Stromal cell of bone marrow (primary cell): ENCODE measurements at places on chromosomes 4 and X.

DNA sequence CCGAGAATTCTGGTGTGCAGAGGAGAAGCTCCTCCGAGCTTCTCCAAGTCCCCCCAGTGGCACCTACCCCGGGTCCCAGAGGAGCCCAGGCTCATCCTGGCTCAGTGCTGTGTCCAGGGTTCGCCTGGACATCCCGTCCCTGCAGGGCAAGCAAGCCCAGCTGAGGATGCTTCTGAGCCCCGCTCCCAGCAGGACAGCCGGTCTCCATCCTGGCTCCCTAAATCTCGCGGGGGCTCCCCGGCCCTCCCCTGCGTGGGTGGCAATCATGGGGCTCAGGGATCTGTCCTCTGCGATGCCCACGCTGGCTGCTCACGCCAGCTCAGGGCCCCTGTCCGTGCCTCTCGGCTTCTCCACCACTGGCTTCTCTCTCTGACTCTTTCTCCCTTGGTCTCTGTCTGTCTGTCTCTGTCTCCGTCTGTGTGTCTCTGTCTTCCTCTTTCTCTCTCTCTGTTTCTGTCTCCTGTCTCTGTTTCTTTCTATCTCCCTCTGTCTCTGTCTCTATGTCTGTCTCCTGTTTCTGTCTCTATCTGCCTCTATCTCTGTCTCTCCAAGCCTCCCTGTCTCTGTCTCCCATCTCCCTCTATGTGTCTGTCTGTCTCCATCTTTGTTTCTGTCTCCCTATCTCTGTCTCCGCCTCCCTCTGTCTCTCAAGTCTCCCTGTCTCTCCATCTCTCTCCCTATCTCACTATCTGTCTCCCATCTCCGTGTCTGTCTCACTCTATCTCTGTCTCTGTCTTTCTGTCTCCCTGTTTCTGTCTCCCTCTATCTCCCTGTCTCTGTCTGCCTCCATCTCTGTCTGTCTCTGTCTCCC lies 27.8 kb upstream of the SLC25A6 start:
- no peak for DNase-seq

DNA sequence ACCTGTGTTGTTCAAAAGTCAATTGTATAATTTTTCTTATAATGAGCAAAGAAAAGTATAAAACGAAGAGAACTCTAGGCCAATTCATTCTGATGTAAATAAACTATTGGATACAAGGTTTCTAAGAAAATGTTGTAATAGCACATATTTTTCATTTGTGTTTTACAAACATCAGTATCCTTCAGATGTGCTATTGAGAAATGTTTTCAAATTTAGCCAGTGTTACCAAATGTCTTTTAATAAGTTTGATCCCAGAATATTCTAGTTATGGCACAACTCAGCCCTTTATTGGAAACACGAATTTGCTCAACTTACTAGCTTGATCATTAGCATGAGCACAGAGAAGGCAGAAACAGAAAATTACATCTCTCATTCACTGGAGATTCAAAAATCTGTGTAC lies 319.3 kb downstream of the IL15 start:
- no peak for DNase-seq

DNA sequence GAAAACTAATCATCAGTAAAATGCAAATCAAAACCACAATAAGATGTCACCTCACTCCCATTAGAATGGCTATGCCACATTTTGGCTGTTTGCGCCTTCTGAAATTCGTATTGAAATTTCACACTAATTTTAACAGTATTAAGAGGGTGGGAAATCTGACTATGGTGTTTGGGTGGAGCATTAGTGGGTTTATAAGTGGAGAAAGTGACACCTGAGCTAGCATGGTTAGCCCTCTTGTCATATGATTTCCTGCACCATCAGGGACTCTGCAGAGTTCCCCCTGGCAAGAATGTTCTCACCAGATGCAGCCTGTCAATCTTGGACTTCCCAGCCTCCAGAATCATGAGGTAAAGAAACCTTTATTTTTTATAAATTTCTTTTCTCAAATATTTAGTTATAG lies 31.6 kb upstream of the BRWD3 start:
- no peak for DNase-seq

GRCh38 chr4:181647396-181648147 lies 595.6 kb upstream of the TENM3 start:
- DNase-seq: no peak

- no peak for DNase-seq
Measured at GRCh38 chr4:127788517-127788916, 6.4 kb downstream of the HSPA4L start.

DNA sequence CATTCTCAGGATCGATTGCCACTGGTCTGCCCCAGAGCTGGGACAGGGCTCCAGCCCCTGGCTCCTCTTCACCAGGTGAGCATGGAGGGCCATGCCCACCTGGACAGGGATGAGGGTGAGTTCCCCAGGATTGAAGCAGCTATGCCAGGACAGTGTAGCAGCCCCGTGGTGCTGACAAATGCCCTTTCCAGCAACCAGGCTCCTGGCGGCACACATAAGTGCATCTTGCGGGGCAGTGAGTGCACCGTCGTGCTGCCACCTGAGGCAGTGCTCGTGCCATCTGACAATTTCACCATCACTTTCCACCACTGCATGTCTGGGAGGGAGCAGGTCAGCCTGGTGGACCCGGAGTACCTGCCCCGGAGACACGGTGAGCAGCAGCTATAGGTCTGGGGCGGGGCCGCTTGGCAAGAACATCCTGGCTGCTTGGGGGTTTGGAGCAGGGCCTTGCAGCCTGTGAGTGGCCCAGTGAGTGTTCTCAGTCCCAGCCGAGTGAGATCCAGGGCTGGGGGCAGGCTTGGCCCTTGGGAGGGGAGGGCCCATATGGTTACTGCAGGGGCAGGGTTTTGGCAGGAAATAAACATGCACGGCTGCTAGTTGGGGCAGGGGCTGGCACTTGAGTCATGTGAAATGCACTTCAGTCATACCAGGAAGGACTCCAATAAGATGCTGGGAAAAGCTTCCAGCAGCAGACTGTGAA lies 6.1 kb downstream of the IL9R start:
- no peak for DNase-seq

DNA sequence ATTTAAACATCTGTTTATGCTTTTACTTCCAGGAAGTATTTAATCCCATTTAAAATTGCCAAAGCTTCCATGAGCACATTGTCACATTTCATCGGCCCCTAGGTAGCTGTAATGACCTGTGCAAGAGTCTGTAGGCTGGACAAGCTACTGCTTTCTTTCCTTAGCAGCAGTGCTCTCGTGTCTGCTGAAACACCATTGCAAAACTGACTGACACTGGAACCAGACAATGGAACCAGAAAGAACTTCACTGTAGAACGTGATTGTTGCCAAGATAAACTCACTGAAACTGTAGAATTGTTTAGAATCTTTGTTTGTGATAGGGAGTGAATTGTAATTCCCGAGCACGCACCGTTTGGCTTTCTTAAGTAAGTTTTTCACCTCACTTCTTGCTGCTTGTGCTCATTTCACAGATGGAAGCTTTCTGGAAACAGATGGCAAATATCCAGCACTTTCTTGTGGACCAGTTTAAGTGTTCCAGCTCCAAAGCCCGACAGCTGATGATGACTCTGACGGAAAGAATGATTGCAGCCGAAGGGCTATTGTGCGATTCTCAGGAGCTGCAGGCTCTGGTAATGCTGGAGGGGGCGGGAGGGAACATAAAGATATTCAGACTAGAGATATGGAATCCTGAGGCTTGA lies 36.9 kb downstream of the EVC start:
- peak; percentile 85 for DNase-seq

- DNase-seq: no peak
Measured at GRCh38 chr4:7347981-7348380, 86.7 kb downstream of the PSAPL1 start.

DNA sequence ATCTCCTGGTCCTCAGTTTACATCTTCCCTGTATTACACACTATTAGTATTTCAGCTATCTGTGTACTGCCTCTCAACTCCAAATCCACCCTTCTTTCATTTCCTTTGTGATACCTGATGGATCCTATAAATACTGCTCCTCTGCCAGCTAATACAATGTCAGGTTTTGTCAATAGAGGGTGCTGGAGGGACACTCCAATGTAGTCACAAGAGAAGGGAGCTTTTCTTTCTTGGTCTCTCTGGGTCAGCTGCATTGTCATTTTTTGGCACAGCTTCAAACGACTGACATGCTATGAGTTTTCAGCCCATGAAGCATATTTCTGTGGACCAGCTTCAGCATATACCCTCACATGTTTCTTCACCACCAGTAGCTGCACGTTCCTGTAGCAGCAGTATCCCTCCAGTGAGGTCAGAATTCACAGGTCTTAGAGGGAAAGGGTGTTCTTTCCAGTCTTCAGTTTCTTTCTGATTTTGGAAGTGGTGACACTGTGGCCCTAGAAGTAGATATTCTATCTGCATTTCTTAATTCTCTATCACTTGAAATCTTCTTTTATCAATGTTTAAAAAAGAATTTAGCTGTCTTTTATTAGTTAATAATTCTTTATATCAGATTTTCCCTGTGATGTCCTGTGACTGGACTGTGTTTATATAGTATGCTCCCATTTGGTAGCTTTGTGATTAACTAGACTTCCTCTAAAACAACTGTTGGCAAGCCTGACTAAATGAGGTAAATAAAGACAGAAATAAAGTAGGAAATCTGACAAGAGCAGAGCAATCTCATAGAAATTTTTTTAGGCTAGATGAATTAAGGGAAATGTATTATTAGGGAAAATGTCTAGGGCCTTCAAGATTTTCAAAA lies 60.6 kb downstream of the GABRA2 start:
- DNase-seq: no peak
